ENCODE measurements at places on chromosomes 5 and 9. TPM values are rescaled to one million over a fixed set of nuclear protein-coding genes. Genes with fewer than 3 reads are reported as not detected.
A peak's percentile ranks its signal among the peaks of the same experiment; 100 is the strongest.

GRCh38 chr9:87869082-87869481, 13.6 kb upstream of the SPATA31E1 start:
- H3K27ac ChIP-seq, result no peak overlapping the region
- no peak for DNase-seq
- no peak overlapping the region for H3K4me3 ChIP-seq

GTF2H2 gene
- total RNA-seq, result 49.1 TPM

F12 gene
- total RNA-seq, result 4.0 TPM

DNA sequence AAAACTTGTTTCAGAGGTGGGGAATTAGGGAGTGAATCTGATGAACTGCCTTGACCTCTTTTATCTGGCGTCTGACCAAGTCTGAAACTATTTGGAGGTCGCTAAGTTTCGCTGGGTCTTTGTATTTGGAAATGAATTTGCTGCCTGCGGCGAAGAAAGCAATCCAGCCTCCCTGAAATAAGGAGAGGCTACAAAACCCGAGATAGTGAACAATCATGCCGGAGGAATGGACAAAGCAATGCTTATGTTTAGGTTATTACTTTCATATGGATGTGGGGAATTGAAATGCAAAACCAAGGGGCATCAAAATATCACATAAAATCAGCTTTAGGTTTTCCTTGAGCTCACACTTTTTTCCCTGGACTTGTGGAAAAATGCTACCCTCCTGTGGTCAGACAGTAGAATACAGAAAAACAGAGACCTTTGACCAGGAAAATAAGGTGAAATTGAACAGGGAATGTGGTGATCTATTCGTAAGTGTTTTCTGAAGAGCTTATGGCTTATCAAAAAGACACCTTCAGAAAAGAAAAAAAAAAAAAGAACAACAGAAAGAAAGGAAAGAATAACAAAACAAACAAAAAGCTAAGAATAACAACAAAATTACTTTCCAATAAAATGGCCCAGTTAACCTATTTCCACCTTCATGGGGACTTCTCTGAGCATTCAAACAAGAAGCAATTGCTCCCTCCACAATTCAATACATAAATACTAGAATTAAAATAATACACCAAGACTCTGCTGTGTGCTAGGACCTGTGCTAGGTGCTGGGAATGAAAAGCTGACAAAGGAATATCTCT, 68.6 kb upstream of the DPYSL3 start:
- H3K36me3 ChIP-seq, result no peaks in the 10 kb centered on the region
- peak overlapping the region; percentile 70 for H3K4me3 ChIP-seq
- peaks cover 10% of the 10 kb centered on the region for H3K4me1 ChIP-seq
- H3K27me3 ChIP-seq, result no peaks in the 10 kb centered on the region
- DNase-seq, result no peak

DNA sequence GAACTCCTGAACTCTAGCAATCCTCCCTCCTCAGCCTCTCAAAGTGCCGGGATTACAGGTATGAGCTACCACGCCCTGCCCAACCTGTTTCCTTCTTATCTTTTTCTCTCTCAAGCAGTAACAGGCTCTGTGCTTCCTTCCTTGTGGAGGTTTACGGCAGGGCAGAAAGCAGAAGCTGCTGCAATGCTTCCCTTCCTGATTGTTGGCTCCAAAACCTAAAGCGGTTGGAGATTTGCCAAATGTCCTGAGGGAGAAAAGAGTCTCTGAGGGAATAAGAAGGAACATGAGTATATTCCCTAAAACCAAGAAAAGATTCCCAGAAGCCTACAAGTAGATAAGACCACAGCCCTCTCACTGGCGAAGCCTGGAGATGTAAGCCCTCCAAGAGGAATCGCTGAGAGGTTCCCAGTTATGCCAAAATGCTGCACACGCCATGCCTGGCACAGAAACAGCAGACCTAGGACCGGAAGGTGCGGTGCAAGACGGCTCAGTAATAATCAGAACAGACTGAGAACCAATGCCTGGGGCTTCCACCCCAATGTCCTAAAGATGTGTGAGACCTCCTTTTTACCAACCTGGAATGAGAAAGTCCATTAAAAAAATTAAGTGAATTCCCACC, 73.2 kb downstream of the APTX start:
- no peak overlapping the region for H3K27ac ChIP-seq
- DNase-seq, result no peak
- no peaks in the 10 kb centered on the region for H3K36me3 ChIP-seq
- no peak overlapping the region for H3K4me3 ChIP-seq
- H3K4me1 ChIP-seq, result no peaks in the 10 kb centered on the region

GRCh38 chr5:56561-57290, 35.2 kb upstream of the PLEKHG4B start:
- peak; percentile 46 for DNase-seq
- peaks cover 41% of the 10 kb centered on the region for H3K27me3 ChIP-seq
- H3K4me3 ChIP-seq, result no peak overlapping the region

DNA sequence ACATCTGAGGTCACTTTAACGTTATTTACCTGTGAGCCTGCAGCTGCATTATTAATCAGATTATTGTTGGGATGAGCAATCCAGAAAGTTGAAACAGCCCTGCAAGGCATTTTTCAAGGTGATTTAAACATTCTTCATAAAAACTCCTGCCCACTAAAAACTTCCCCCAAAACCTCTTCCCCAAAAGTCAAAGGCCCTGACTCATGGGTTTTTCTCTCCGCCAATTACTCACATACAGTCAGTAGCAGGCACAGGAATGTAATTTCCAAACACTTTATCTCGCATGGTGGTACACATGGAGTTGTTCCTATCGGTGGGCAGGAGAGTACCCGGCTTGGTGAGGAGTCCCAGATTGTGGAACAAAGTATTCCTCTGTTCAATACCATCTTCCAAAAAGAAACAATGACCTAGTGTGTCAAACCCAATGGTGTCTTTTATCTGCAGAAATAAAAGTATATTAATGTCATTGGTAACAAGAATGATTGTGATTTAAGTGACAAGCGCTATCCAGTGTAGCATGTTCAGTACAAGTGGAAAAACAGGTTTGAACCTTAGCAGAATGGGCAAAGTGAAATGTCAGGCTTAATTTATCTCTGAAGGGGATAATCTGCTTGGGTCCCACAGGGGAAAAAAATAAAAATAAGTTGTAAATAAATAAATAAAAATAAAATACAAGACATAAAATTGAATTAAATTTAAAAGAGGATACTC, 38.3 kb downstream of the CEMIP2 start:
- no peak overlapping the region for H3K4me3 ChIP-seq
- DNase-seq, result no peak
- H3K27me3 ChIP-seq, result no peaks in the 10 kb centered on the region
- peaks cover 30% of the 10 kb centered on the region for H3K36me3 ChIP-seq
- peaks cover 18% of the 10 kb centered on the region for H3K4me1 ChIP-seq

DNA sequence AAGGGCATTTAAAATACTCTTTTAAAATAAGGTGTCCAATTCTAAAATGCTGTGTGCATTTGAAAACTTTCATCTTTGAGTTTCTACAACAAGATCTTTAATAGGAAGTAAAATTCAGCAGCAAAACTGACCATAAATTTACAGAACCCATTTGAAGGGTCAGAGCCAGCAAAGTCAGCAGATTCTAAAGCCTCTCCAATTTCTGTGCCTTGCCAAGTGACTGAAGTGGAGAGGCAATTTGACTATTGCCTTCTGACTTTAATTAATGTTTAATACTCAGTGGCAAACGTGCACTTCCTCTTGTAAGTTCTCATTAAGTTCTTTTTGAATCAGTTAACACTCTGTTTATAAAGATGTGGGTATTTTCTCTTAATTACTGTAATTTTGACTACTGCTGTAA, 155.2 kb downstream of the BAAT start:
- H3K4me3 ChIP-seq, result no peak overlapping the region
- no peaks in the 10 kb centered on the region for H3K27me3 ChIP-seq
- H3K27ac ChIP-seq, result no peak overlapping the region
- no peaks in the 10 kb centered on the region for H3K36me3 ChIP-seq

GRCh38 chr5:65722575-65723403, 784 bp downstream of the NLN start:
- peak overlapping the region; percentile 98 for H3K27ac ChIP-seq
- H3K4me3 ChIP-seq, result peak overlapping the region; percentile 91
- peaks cover 12% of the 10 kb centered on the region for H3K4me1 ChIP-seq
- DNase-seq, result no peak

- peaks cover 37% of the 10 kb centered on the region for H3K4me1 ChIP-seq
- H3K27ac ChIP-seq, result no peak overlapping the region
- H3K4me3 ChIP-seq, result no peak overlapping the region
- H3K27me3 ChIP-seq, result no peaks in the 10 kb centered on the region
- no peak for DNase-seq
- peaks cover 18% of the 10 kb centered on the region for H3K36me3 ChIP-seq
Measured at GRCh38 chr5:147966829-147967228, 60.5 kb upstream of the C5orf46 start.

DNA sequence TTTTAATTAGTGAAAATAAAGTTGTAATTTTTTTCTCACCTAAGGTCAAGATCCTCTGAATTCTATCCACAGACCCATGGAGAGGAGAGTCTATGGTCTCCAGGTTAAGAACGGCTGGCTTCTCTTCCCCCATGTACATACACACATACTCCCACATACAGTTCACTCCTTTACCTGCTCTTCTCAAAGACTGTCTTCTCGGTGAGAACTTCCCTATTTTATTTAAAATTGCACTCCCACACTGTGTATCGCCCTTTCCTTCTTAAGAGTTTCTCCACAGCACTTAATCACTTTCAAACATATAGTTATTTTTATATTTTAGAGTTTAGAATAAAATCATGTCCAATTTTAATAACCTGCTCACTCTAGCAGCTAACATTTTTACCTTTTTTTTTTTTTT, 3.6 kb upstream of the JADE2 start:
- H3K27ac ChIP-seq, result no peak overlapping the region
- DNase-seq, result no peak
- peaks cover 29% of the 10 kb centered on the region for H3K27me3 ChIP-seq
- no peaks in the 10 kb centered on the region for H3K36me3 ChIP-seq
- H3K4me3 ChIP-seq, result no peak overlapping the region

DRD1 gene
- not detected for total RNA-seq

GRCh38 chr9:128190013-128190412, 1.4 kb downstream of the CIZ1 start:
- no peaks in the 10 kb centered on the region for H3K27me3 ChIP-seq
- peaks cover 14% of the 10 kb centered on the region for H3K36me3 ChIP-seq
- DNase-seq, result no peak
- H3K4me1 ChIP-seq, result peaks cover 6% of the 10 kb centered on the region
- H3K27ac ChIP-seq, result no peak overlapping the region

- no peaks in the 10 kb centered on the region for H3K4me1 ChIP-seq
- no peaks in the 10 kb centered on the region for H3K27me3 ChIP-seq
- no peak overlapping the region for H3K27ac ChIP-seq
- H3K36me3 ChIP-seq, result no peaks in the 10 kb centered on the region
- no peak overlapping the region for H3K4me3 ChIP-seq
Measured at GRCh38 chr5:5005353-5005752, 134.8 kb upstream of the ADAMTS16 start.

IL7R gene
- not detected for total RNA-seq

DNA sequence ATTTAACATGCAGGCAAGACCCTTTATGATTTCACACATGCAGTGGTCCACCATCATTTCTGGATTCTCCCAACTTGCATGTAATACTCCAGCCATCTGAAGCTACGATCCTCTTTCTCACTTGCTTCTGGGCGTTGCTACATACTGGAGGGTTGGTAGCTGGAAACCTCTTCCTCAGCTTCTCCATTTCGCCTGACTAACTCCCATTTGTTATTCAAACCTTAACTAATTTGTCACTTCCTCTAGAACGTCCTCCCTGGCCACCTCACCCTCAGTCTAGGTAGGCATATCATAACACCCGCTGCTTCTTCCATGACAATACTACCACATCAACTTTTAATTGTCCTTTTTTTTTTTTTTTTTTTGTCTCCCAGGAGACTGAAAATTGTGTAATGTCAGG, 72.6 kb upstream of the EQTN start:
- DNase-seq, result no peak
- no peak overlapping the region for H3K4me3 ChIP-seq
- H3K27ac ChIP-seq, result no peak overlapping the region
- H3K36me3 ChIP-seq, result no peaks in the 10 kb centered on the region
- no peaks in the 10 kb centered on the region for H3K27me3 ChIP-seq

- DNase-seq, result no peak
- H3K27me3 ChIP-seq, result peaks cover 3% of the 10 kb centered on the region
- H3K27ac ChIP-seq, result no peak overlapping the region
Measured at GRCh38 chr5:10793785-10794184, 32.8 kb upstream of the DAP start.

NDOR1 gene
- 35.1 TPM for total RNA-seq

MVB12B gene
- 34.8 TPM for total RNA-seq

DNA sequence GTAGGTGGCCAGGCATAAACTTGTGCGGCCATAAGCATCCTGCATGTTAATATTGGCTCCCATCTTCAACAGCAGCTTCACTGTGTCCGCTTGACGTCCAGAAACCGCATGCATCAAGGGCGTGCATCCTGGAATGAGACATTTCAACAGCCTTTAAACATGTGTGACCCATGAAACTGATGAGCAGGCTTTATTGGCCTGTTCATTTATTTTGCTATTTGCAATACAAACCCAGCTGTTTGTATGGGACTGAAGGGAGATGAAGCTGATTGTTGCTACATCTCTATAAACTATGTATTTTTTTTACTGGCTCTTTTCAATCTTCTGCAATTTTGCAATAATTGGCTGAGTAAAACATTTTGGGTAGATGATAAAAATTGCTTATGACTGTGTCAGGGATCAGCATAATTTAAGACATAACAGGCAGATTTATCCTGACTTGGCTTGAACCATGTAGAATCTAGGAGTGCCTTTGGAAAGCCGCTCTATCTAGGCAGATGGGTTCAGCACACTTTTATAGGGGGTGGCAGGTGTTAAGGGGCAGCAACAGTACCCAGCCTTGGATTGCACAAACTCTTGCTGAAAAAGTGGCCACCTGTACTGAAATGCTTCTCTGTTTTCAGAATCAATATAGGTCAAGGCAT, 56.9 kb downstream of the ANKRD55 start:
- no peaks in the 10 kb centered on the region for H3K27me3 ChIP-seq
- no peak overlapping the region for H3K27ac ChIP-seq
- no peak overlapping the region for H3K4me3 ChIP-seq
- no peaks in the 10 kb centered on the region for H3K36me3 ChIP-seq

DNA sequence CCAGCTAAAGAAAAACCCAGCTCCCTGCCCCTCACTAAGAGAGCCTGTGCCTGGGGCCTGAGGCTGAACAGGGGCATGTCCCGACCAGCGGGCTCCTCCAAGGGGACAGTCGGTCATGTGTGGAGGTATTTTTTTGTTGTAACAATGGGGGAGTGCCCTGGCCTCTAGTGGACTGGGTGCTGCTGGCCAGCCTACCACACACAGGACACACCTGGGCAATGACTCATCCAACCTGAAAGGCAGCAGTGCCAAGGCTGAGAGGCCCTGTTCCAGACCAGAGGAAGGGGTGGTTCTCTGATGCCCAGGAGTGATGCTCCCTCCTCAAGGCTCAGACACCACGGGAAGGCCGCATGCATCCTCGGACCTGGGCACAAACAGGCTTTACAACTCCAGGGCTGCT, 181.5 kb downstream of the OLFM1 start:
- H3K4me1 ChIP-seq, result no peaks in the 10 kb centered on the region
- H3K27ac ChIP-seq, result no peak overlapping the region
- H3K27me3 ChIP-seq, result peaks cover 56% of the 10 kb centered on the region
- no peak for DNase-seq
- no peak overlapping the region for H3K4me3 ChIP-seq

FCN1 gene
- total RNA-seq, result not detected
